HCT116 (cell line): ENCODE measurements at places on chromosomes 3 and 15. TPM values are rescaled to one million over a fixed set of nuclear protein-coding genes. Genes with fewer than 3 reads are reported as not detected.

DNA sequence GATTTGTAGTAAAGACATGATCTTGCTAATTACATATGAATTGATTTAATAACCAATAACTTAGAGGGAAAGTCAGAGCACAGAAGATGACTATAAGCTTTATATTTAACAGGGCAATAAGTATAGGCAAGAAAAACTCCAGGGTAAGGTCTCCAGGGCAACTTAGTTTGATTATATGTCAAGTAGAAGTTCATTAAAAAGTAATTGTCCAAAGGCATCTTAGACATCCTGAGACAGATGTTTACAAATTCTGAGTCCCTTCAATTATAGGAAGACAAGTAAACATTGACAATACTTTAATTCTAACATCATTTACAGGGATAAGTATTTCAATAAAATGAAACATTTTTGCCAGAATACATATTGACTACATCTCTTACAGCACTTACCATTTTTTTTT, 416.0 kb downstream of the RAP2B start:
- no peak overlapping the region for H3K4me3 ChIP-seq
- no peaks in the 10 kb centered on the region for H3K4me1 ChIP-seq
- H3K27me3 ChIP-seq, result no peaks in the 10 kb centered on the region
- no peak overlapping the region for H3K27ac ChIP-seq

DNA sequence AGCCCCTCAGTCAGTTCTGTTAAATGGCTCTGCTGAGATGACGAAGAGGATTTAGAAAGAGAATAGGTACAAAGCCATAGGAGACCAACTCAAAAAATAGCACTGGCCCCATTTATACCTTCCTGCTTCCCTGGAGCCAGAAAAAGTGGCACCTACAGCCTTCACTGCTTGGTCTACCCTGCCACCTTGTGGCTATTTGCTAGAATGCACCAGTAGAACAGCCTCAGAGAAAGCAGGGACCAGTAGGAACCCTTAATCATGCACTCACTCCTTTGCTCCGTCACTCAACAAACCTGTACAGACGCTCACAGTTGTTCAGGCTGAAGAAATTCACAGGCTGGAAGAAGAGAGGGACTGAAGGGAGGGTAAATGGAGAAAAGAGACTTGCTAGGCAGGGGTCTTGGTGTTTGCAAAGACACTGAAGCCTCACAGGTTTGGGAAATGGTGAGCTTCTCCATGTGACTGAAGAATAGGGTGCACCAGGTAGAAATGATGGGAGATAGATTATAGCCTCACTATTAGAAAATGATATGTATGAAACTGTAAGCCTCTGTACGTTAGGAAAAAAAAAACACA, 12.1 kb upstream of the RTP2 start:
- no peaks in the 10 kb centered on the region for H3K36me3 ChIP-seq
- no peak overlapping the region for H3K4me3 ChIP-seq
- DNase-seq, result peak; percentile 72
- peaks cover 3% of the 10 kb centered on the region; the same call in 1 of the 2 replicates for H3K4me1 ChIP-seq
- no peaks in the 10 kb centered on the region for H3K27me3 ChIP-seq
- no peak overlapping the region for H3K27ac ChIP-seq

- H3K4me1 ChIP-seq, result no peaks in the 10 kb centered on the region; the same call in 1 of the 2 replicates
- H3K36me3 ChIP-seq, result no peaks in the 10 kb centered on the region; the same call in 1 of the 2 replicates
- no peaks in the 10 kb centered on the region for H3K27me3 ChIP-seq
- no peak for DNase-seq
- no peak overlapping the region for H3K27ac ChIP-seq
Measured at GRCh38 chr15:58788056-58788710, 17.1 kb downstream of the MINDY2 start.

The CLDN11 gene
- total RNA-seq, result 0.22 TPM

The DHX30 gene
- total RNA-seq, result 114 TPM

The ST3GAL6 gene
- 10.6 TPM for total RNA-seq
